ENCODE measurements at places on chromosomes 3 and 15.

DNA sequence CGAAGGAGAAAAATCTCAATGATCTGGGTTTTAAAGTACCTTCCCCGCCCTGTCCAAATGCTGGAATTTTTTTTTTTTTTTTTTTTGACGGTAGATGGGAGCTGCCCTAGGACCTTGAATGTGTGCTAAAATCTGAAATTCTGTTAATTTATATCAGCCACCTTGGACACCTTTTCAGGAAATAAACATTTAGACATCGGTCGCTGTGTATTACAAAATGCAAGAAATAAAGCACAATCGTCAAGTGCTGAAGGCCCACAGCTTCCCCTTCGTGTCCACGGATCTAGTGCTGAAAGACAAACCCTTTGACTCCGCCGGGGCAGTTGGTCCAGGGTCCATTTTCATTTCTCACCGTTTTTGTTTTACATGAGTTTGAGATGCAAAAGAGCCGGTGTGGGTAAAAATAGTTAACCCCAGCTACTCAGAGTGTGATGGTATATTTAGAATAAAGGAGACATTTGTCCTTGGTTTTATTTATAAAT is 90.2 kb upstream of the CHD2 start:
- DNase-seq = no peak

- no peak for DNase-seq
Observed at GRCh38 chr3:151226088-151226563, 23.1 kb upstream of the GPR171 start.

DNA sequence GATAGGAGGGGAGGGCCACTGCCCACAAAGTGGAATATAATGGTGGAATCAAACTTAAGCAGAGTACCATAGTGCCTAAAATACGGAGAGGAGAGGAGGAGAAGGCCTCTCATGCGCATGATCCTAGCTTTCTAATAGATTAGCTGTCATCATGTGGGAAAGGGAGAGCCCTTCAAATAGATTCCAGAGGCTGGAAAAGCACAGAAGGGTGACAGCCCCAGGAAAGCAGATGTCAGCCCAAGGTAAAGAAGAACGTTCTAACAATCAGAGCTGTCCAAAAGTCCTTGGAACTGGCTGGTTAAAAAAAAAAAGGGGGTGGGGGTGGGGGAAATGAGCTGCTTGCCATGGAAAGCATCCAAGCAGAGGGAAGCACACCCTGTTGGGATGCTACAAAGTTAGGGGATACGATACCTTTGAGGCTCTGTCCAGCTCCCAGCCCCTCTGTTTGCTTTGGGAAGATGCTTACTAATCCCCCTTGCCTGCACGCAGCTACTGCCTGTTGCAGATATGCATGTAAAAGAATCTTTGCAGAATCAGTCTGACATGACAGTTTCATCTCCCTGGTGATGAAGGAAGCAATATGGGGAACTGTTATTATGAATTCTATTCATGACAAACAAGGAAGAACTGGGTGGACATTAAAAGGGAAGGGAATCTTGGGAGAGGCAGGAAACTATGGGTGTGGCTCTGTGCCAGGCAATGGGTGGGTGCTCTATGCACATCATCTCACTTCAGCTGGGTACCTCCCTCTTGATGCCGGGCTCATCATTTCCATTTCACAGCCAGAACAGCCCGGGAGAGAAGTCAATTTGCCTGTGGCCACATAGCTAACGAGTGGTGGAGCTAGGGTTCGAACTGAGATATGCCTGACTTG is 10.1 kb upstream of the LMCD1 start:
- DNase-seq = no peak

DNA sequence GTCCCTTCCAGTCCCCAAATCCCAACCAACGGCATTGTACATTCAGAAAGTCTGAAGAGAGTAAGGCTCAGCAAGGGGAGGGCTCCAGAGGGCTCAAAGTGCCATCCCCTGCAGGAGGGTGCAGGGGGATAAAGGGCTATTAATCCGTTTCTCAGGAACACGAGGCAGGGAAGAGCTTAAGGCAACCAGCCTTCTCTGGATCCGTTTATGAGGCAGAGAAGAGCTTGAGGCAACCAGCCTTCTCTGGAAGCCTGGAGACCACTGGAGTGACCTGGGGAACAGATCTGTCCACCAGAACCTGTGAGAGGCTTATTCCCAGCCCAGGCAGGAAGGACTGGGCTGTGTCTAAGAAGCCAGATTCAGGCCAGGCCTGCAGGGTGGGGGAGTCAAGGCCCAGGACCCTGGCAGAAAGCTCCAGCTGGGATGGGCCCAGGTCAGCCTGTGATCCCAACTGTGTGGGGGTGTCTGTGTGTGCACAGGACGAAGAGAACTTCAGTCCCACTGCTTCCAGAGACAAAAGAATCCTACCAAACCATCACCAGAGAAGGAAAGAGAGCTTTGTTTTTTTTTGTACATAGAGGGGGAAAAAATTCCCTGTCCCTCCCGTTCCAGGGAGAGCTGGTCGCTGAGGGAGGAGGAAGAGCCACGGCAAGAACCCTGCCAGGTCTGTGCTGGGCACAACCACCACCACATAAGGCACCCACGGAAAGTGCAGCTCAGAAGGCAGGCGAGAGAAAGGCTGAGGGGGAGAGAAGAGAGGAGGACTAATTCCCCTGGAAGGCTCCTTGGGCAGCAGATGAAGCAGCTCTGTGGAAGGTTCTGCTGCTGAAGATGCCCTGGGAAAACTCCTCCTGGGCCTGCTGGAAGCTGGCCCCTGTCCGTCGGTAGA is 1.6 kb upstream of the ULK3 start:
- no peak for DNase-seq

DNA sequence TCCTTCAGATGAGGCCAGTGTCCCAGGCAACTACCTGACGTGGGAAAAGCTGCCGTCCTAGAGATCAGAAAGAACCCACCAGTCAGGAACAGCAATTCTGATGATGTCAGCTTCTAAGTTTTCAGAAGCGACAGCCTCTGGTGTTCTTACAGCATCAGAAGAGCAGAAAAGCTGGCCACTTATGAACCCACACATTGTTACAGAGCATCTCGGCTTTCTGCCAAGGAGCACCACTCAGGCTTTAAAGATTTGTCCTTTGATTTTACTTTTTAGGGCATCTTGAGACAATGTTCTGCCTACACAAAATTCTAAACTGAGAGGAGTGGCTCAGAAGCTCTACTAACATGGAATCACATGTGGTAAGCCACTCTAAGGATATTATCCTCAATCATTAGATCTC is 49.7 kb upstream of the BOC start:
- no peak for DNase-seq

DNA sequence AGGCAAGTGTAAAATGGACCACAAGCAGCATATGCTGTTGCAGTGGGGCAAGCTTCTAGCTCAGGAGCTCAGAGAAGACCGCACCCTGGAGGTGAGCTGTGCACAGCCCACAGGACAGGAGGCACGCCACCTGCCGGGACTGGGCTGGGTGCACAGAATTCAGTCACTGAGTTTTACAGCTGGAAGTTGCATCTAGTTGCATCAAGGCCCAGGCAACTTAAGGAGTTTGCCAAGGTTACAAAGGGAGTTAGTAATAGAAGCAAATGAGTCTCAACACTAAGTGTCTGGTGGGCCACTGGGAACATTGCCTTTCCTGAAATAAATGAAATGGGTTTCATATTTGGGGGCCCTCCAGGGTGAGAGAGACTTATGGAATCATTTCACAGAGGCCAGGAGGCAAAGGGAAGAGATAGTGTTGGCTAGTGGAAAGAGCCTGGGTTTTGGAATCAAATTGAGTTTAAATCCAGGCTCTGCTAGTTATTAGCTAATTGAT is 36.0 kb upstream of the TIMP4 start:
- no peak for DNase-seq

DNA sequence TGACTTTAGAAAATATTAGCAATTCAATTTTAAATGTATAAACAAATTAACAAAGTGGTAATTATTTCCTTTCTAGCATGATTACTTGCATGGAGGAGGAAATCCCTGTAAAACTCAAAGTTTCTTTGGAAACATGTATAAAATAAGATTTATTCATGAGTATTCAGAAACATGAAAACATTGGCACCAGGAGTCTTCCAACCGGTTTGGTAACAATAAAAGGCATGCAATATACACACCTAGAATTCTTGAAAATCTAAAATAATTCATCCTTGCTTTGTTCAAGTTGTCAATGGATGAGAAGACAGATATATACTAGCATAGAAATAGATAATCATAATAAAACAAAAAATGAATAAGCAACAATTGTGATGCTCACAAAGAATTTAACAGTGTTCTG is 76.4 kb downstream of the ZPLD1 start:
- DNase-seq = no peak

- no peak for DNase-seq
Observed at GRCh38 chr15:23687143-23687470, at the start of gene NDN. NDN (minus strand) TSS chr15:23687305; CDS start chr15:23687217, 88 bp downstream.

DNA sequence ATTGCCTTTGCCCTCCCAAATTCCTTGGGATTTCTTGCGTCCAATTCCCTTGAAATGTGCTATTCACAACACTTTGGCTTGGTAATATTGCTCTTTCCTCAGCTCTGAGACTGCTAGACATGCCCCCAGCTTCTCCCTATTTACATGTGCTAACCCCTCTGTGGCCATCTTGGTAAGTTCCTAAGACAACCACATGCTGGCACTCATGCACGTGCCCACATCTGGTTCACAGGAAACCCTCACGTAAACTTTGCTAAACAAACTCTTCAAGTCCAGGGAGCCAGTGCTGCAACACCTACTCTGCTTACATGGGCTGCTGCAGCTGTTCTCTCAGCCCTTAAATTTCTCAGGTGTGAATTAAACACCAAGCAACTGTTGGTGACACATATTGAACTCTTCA is 121.8 kb downstream of the ADAMTSL3 start:
- DNase-seq = no peak

- DNase-seq = no peak
Observed at GRCh38 chr3:3240986-3241385, 61.5 kb upstream of the CRBN start.

GRCh38 chr3:157112536-157112935 is 47.4 kb downstream of the CCNL1 start:
- no peak for DNase-seq

DNA sequence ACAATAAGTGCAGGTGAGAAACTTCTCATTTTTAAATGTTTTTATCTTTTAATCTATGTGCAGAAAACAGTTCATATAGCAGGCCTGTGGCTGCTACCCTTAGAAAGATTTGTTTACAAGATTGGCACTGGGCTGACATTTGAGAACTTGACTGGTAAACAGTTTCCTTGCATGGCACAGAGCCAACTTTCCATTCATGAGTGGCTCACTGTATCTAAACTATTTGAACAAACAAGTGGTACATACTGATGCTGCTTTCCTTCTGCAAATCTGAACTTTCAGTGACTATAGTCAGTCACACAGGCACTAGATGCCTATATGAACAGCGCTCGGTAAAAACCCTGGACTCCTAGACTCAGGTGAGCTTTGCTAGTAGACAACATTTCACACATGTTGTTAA is 6.3 kb upstream of the GTPBP8 start:
- DNase-seq = no peak

GRCh38 chr15:35477312-35478262 is 68.4 kb downstream of the DPH6 start:
- no peak for DNase-seq

GRCh38 chr15:35540885-35541284 is 5.1 kb downstream of the DPH6 start:
- no peak for DNase-seq

DNA sequence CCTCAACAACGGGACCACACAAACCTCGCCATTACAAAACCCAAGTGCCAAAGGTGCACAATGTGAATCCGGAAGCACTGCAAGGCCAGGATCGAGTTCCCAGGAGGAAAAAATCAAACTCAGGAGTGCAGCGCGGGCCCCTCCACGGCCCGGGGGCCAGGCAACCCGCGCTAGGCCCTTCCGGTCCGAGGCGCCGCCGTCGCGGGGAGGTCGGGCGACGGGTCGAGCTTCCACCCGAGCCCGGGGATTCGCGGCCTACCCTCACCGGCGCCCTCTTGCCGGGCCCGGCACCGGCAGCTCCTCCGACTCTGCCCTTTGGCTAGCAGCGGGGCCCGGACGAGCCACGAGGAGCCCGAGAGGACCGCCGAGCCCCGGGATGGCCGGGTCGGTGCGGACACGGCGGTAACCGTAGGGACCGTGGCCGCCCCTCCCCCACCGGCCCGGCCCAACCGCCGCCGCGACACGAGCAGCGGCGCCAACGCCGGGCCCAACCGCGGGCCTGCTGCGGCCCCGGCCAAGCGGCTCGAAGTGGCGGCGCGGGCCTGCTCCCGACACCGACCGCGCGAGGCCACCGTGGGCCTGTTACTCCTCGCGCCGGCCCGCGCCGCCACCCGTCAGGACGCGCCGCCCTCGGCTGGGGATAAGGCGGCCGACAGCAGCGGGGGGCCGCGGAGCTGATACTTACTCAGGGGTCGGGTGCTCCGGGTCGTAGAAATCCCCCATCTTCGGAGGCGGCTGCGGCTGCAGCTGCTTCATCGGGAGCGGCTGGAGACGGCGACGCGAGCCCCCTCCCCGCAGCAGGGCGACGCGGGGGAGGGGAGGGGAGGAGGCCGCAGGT is 525 bp downstream of the SETD2 start:
- no peak for DNase-seq

GRCh38 chr15:68606375-68606774 is 27.6 kb downstream of the CORO2B start:
- no peak for DNase-seq

GRCh38 chr3:140164922-140165590 is 230.1 kb downstream of the CLSTN2 start:
- DNase-seq = no peak

DNA sequence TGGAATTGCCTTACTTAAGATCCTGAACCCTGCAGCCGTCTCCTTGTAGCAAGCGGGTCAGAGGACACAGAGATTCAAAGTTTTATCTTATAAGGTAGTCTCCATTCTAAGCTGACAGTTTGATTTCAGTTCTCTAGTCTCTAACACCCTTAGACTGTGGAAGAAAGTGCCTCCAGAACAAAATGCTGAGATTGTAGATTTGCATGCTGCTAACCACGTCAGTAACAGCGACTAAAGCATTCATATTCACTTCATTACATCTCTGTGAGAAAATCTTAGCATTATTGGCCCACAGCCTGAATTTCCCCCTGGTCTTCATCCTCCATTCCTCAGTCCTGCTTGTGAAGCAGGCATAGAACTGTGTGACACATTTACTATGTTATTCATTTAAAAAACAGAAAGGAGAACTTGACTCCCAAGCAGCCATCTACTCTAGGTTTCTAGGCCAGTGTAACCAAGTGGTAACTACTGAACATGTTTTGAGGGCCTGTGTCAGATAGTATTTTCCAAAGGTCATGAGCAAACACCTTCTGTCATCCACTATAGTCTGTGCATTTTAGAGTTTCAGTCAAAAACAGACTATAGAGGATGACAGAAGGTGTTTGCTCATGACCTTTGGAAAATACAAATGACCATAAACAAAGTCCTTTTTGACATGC is 27.4 kb downstream of the ARIH2 start:
- no peak for DNase-seq

DNA sequence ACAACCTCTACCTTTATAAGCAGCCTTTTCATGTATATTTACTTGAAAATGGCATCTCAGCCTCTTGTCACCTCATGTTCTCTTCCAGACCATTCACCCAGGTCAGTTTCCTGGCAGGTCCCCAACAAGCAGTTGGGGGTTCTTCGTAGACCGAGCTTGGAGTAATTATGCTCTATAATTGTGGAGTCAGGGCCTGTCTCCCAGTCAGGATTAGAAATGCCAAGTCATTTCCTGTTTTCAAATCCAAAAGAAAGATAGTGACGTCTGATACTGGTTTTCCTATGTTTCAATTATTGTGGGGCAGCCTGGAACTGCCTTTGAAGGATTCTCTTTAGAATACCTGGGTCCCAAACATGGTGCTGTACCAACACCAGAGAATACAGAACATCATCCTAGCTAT is 430.6 kb downstream of the MECOM start:
- peak; percentile 82 for DNase-seq

GRCh38 chr3:197333901-197334639 is 35.7 kb upstream of the DLG1 start:
- DNase-seq = no peak

GRCh38 chr15:99132122-99132521 is 27.2 kb downstream of the SYNM start:
- no peak for DNase-seq

Data from NCI-H2081 treated with DMSO at 0.1 percent for 48 hours (cell line).